ENCODE measurements at places on chromosomes 13 and 19.

GRCh38 chr13:47945738-47946137, 55.3 kb downstream of the SUCLA2 start:
- DNase-seq, result no peak

DNA sequence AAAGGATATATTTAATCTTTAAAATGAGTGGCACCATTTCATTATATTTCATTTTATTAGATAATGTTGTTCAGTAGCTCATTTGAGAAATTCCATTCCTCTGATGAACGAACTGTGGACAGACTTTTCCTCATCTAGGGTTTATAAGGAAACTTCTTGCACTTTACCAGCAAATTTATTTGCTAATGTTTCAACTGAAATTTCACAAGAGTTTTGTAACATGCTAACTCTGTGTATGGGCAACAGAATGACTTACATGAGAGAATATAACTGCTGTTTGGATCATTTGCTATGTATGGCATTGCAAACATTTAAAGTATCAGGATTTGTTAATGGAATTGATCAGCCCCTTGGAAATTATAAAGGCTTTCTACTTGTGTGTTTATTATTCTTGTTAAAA, 3.7 kb upstream of the IRS2 start:
- DNase-seq, result no peak

DNA sequence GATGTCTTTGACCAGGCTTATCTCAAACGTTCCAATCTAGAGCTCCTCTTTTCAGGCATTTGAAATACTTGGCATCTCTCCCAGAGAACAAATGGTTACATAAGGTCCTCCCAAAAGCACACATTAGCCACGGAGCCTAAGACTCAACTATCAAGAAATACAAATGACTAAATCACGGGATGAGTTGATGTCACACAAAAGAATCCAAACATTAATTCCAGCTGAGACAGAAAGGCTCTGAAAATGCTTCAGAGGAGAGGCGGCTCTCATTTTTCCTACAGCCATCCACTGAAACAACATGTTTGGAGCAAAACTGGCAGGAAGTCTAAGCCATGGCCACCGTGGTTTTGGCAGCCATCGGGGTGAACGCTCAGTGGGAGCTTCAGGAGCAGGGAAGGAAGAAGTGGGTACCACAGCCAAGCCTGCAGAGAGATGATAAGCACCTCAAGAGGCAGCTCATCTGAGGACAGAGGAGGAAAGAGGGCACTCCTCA, 122.5 kb downstream of the STK24 start:
- DNase-seq, result peak; percentile 85

DNA sequence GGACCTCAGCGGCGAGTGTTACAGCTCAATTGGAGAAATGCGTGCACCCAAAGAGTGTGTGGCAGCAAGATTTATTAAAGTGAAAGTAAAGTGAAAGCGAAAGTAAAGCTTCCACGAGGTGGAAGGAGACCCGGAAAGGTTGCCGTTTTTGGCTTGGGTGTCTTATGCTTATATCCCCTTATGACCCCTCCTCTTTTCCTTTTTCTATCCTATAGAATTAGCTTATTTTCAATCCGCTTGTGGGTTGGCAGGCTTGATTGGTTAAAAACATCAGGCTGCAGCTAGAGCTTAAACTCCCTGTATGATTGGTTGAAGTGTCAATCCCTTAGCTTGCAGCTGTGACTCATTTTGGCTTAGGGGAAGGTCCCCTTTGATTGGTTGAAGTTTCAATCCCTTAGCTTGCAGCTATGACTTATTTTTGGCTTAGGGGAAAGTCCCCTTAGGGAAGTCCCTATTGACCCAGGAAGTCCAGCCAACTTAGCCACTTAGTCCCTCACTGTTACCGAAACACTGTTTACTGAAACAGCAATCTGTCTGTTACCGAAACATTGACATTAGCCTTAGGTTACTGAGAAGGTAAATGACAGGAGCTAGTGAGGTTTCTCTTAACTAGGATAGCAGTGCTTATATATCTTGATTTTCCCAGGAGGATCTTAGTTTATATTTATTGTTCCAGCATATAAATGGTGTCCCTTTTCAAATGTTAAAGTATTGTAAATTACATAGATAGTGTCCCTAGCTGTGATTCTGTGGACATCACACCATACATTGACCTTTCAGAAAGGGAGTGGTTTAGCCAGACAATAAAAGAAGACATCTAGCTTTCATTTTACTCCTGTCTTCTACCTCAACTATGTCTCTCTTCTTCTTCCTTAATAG, 575.8 kb downstream of the DACH1 start:
- DNase-seq, result peak; percentile 72

- DNase-seq, result no peak
Observed at GRCh38 chr13:75796825-75797224, 160.7 kb downstream of the LMO7 start.
